ENCODE measurements at places on chromosomes 5 and 9.

DNA sequence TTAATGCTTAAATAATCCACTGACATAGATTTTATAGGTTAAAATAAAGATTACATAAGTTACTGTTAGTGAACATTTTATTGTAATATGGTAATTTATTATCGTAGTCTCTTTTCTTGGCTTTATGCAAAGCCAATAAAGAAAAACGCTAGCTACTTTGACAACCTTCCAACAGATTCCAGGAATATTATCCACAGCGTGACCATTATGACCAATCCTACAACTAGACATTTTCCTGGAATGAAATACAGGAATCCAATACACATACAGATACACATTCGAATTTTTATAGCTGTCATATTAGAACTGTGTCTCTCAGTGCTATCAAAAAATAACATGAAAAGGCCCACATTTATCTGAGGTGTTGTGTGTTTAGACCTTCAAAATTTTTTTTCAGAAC, 13.1 kb downstream of the RPS23 start:
- no peak for DNase-seq

DNA sequence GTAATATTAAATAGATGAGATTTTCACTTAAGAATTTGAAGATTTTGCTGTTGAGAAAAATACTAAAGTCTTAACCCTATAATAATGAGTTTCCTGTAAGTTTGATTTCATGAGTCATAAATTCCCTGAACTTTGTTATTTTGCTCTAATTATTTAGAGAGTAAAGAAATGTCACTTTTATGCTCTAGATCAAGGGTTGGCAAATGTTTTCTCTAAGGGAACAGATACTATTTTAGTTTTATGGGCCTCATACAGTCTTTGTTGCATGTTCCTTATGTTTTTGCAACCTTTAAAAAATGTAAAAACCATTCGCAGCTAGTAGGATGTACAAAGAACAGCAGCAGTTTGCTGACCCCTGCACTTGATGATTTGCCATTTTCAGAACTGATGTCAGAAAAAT, 480 bp upstream of the TXNDC8 start:
- no peak for DNase-seq

- DNase-seq: no peak
Measured at GRCh38 chr9:8486095-8486494, 686.5 kb upstream of the DMAC1 start.

DNA sequence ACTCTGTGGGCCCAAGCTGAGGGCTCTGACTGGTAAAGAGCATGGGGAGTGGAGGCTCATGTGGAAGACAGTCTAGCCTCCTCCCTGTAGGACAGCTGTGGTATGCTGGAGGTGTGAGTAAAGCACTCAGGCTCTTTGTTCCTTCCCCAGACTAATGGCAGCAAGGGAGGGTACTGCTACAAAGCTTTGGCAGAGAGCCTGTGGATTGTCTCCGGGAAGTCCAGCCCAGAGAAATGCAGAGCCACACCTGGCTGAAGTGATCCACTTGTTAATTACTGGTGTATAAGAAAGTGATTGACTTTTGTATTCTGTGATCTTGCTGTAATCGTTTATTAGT, 161.7 kb downstream of the OXCT1 start:
- DNase-seq: no peak

GRCh38 chr5:157431544-157432200, 28.3 kb upstream of the NIPAL4 start:
- no peak for DNase-seq

DNA sequence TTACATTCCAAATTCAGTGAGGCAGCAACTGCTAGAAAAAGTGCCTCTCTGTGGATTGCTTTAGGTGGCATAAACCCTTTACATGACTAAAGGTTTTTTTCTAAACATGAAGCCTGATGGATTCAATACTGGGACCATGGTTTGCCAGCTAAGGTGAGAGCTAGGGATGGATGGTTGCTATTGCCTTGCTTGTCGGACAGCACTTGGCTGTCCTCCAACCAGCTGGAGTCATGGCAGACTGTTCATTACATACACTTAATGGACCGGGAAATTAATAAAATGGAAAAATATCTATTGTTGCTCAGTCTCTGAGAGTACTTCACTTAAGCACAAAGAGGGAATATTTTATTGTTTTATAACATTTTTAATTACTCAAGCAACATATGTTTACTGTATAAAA, 116.9 kb upstream of the TRPC7 start:
- DNase-seq: no peak

DNA sequence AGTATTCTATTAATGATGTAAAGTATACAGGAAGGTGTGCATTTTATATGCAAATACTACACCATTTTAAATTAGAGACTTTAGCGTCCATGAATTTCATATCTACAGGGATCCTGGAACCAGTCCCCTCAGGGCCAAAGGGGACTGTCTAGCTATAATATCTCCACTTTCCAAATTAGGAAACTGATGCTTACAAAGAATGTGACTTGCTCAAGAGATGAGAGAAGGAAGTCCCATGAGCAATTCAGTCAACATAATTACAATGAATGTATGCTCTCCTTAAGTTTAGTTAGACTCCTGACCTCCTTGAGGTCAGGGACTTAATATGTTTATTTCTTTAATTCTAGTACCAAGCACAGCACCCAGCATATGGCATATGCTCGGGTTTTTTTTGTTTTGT, 23.7 kb downstream of the NIPBL start:
- DNase-seq: no peak

- DNase-seq: no peak
Measured at GRCh38 chr5:96117771-96118651, 156.4 kb upstream of the ELL2 start.

DNA sequence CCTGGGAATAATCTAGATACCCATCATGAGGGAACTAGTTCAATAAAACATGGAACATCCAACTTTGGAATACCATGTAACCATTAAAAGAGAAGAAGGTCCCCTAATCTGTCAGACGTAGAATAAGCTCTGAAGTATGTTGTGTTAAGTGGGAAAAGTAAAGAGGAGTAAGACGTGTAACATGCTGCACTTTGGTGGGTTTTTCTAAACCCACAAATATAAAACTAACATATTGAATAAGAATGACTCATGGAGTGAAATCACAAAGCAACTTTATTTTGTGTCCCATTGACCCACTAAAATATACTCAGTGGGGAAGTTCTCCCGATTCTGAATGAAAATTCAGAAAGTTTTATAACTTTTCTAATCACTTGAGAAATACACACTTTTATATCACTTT, 67.9 kb upstream of the PIK3R1 start:
- no peak for DNase-seq

- no peak for DNase-seq
Measured at GRCh38 chr5:3659907-3660306, 64.3 kb downstream of the IRX1 start.

- DNase-seq: peak; percentile 83
Measured at GRCh38 chr9:97923529-97924108, 1.3 kb upstream of the TRMO start.

- DNase-seq: no peak
Measured at GRCh38 chr5:6850106-6850432, 136.8 kb downstream of the TENT4A start.

GRCh38 chr5:91177085-91177484, 206.0 kb downstream of the ARRDC3 start:
- no peak for DNase-seq

All from femur (tissue), 1 donor.